Adipocyte (in vitro differentiated cells): ENCODE measurements at places on chromosomes 3 and 15.
A peak's percentile ranks its signal among the peaks of the same experiment; 100 is the strongest.

DNA sequence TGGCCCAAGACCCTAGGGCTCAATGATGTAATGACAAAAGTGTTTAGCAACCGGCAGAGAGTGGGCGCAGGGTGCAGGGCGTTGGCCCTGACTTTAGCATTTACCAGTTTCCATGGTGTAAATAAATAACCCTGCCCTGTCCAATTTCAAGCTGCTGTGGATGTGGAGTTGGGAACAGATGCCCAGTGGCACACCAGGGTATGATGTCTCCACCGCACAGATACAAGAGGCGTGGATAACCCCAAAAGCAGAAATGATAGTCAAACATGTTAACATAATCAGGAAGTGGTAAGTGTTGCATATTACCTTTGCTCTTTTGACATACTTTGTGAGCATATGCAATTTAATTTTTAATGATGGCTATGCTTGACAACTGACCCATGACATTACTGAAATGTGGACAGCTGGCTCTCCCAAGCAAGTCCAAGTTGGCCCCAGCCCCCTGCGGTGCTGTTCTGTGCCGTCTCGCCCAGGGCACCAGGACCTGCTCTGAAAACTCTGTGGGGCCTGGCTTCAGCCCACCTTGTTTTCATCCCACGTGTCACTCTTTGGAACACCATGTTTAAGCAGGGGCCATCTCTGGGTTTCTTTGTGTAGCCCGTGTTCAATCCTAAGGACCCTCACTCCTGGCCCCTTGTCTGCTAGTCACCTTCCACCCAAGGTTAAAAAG is 10.8 kb upstream of the ANPEP start:
- DNase-seq, result no peak

DNA sequence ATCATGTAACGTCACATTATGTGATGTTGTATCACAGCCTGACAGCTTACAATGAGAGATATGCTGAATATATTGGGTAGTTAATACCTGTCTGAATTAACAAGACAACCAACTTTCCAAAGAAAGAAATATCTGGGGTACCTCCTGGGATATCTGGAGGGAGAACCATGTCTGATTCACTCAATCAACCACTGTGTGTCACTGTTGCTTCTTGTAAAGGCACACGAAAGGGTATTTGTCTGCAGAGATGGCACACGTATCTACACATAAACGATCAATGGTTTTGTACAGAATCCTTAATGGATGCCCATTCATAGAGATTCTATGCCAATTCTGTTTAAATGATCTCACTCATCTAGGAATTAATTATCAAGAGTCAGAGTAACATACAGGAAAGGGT is 252.1 kb upstream of the TMCO5A start:
- DNase-seq, result peak; percentile 8

DNA sequence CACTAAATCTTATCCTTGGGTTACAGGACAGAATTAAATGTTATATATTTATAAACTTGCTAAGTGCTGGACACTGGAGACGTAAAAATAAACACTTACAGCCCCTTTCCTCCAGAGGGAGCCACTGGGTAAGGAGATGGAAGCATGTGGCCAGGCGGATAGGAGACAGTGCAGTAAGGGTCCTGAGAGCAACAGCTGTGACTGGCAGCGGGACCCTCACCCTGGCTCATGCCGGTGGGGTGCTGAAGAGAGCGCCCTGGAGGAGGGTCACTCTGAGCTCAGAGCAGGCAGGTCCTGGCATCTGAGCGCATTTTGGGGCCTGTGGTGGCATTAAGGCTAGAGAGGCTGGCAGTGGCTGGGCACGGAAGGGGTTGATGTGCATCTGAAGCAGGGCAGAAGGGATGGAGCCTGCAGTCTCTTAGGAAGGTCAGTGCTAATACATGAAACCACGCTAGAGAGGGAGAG is 16.0 kb downstream of the SEC61A1 start:
- DNase-seq, result peak; percentile 63

GRCh38 chr3:144931590-144931989 is 960.0 kb downstream of the DIPK2A start:
- DNase-seq, result no peak

DNA sequence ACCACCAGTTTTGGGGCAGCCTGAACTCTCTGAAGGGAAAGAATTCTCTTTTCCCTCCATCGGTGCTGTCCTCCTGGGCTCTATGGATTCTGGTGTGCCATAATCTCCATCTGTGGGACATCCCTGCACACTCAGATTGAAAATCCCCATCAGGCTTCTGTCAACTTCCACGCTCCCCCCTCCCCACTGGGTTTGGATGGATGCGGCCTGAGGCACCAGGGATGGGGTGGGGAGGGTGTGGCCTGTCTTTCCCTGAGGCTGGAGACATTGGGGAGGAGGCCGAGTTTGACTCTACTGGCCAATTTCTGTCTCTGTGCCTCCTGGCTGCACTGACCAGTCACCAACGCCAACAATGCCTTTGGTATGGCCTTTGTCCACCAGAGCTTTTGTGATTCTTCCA is 16.3 kb upstream of the FBLN2 start:
- no peak for DNase-seq

- no peak for DNase-seq
These were observed 13.9 kb upstream of the TMPRSS7 start for GRCh38 chr3:112020674-112021085.

- peak; percentile 35 for DNase-seq
These were observed 144.2 kb downstream of the LRTM1 start for GRCh38 chr3:54783611-54784010.

GRCh38 chr3:31871939-31872507 is 109.0 kb downstream of the OSBPL10 start:
- no peak for DNase-seq
